Epithelial cell of alveolus of lung (primary cell): ENCODE measurements at places on chromosomes 12 and 14. TPM values are rescaled to one million over a fixed set of nuclear protein-coding genes. Genes with fewer than 3 reads are reported as not detected.

Gene COX8C
- total RNA-seq, result not detected in 2 replicates

Gene WNT1
- not detected in 2 replicates for total RNA-seq

Gene AACS
- total RNA-seq, result 10.2 and 29.3 TPM in 2 replicates

Gene RPGRIP1
- under 0.01 TPM in 1 of 2 replicates, not detected in the other for total RNA-seq

Gene MIPOL1
- total RNA-seq, result 6.6 and 8.9 TPM in 2 replicates

Gene RCOR1
- total RNA-seq, result 11.6 and 13.1 TPM in 2 replicates

Gene NTF3
- 0.08 and 0.13 TPM in 2 replicates for total RNA-seq

Gene SLC7A8
- total RNA-seq, result 0.26 and 4.6 TPM in 2 replicates

Gene TMEM229B
- total RNA-seq, result not detected in 2 replicates

Gene SMCO2
- not detected in 2 replicates for total RNA-seq

Gene KLRC1
- total RNA-seq, result not detected in 2 replicates

Gene PLA2G1B
- total RNA-seq, result not detected in 2 replicates

Gene PLBD1
- 2.8 and 6.6 TPM in 2 replicates for total RNA-seq

Gene ASCL1
- not detected in 2 replicates for total RNA-seq

Gene MGAT2
- total RNA-seq, result 33.8 and 78.5 TPM in 2 replicates

Gene FIGNL2
- total RNA-seq, result 0.13 and 0.32 TPM in 2 replicates

Gene KERA
- not detected in 2 replicates for total RNA-seq

Gene SYT10
- total RNA-seq, result not detected in 2 replicates

Gene C1S
- total RNA-seq, result 137 and 318 TPM in 2 replicates

Gene AVPR1A
- not detected in 2 replicates for total RNA-seq

Gene BLTP3B
- total RNA-seq, result 16.3 and 19.1 TPM in 2 replicates

Gene TPPP2
- total RNA-seq, result not detected in 2 replicates

Gene CNIH1
- 192 and 243 TPM in 2 replicates for total RNA-seq

Gene GLS2
- 0.13 TPM in 1 of 2 replicates, not detected in the other for total RNA-seq

Gene ITGA5
- total RNA-seq, result 127 and 621 TPM in 2 replicates

Gene MFAP5
- total RNA-seq, result 1.2 TPM in 1 of 2 replicates, not detected in the other

Gene CD4
- total RNA-seq, result 11.2 and 19.2 TPM in 2 replicates

Gene PIANP
- total RNA-seq, result 0.52 and 5.9 TPM in 2 replicates

Gene EML5
- under 0.01 TPM in 1 of 2 replicates, not detected in the other for total RNA-seq

Gene GPR135
- 1.0 and 2.6 TPM in 2 replicates for total RNA-seq

Gene MYH6
- total RNA-seq, result not detected in 2 replicates

Gene MYF6
- total RNA-seq, result under 0.01 and 0.80 TPM in 2 replicates

Gene CLEC9A
- not detected in 2 replicates for total RNA-seq

Gene RASSF9
- total RNA-seq, result 0.08 and 1.0 TPM in 2 replicates

Gene ATP6V1D
- 34.4 and 65.7 TPM in 2 replicates for total RNA-seq

Gene GARIN6
- total RNA-seq, result not detected in 2 replicates

Gene NANOG
- not detected in 2 replicates for total RNA-seq

Gene SLC39A5
- total RNA-seq, result not detected in 2 replicates

Gene SYCP3
- total RNA-seq, result not detected in 2 replicates

Gene IL26
- total RNA-seq, result not detected in 2 replicates

Gene GPR68
- under 0.01 and 1.6 TPM in 2 replicates for total RNA-seq

Gene MORN3
- under 0.01 and 1.6 TPM in 2 replicates for total RNA-seq

Gene RD3L
- total RNA-seq, result not detected in 2 replicates

Gene ANKS1B
- total RNA-seq, result 0.32 TPM in 1 of 2 replicates, not detected in the other

Gene CABP1
- 0.65 and 0.88 TPM in 2 replicates for total RNA-seq

Gene STAC3
- 0.26 and 4.5 TPM in 2 replicates for total RNA-seq

Gene INSM2
- total RNA-seq, result not detected in 2 replicates

Gene MANSC4
- not detected in 2 replicates for total RNA-seq

Gene TBC1D30
- total RNA-seq, result 0.16 and 0.39 TPM in 2 replicates

Gene POC1B
- 16.2 and 16.4 TPM in 2 replicates for total RNA-seq

Gene PMEL
- 1.7 and 18.7 TPM in 2 replicates for total RNA-seq

Gene KRT73
- not detected in 2 replicates for total RNA-seq

Gene TRHDE
- 16.8 and 20.8 TPM in 2 replicates for total RNA-seq

Gene NXPH4
- 3.4 and 7.5 TPM in 2 replicates for total RNA-seq

Gene PTGER2
- 33.9 and 129 TPM in 2 replicates for total RNA-seq

Gene ARHGAP9
- 0.26 and 2.2 TPM in 2 replicates for total RNA-seq
